Stimulated activated CD4-positive, alpha-beta T cell treated with anti-CD3 and anti-CD28 coated beads, Interleukin-1b, Interleukin-23, amount 100 ng/mL, for 1 hour (primary cell): ENCODE measurements at places on chromosomes 3 and 15.

GRCh38 chr15:95267481-95267880, 1036.1 kb downstream of the MCTP2 start:
- DNase-seq = no peak

GRCh38 chr3:83662381-83662960, 1296.3 kb upstream of the CADM2 start:
- no peak for DNase-seq

DNA sequence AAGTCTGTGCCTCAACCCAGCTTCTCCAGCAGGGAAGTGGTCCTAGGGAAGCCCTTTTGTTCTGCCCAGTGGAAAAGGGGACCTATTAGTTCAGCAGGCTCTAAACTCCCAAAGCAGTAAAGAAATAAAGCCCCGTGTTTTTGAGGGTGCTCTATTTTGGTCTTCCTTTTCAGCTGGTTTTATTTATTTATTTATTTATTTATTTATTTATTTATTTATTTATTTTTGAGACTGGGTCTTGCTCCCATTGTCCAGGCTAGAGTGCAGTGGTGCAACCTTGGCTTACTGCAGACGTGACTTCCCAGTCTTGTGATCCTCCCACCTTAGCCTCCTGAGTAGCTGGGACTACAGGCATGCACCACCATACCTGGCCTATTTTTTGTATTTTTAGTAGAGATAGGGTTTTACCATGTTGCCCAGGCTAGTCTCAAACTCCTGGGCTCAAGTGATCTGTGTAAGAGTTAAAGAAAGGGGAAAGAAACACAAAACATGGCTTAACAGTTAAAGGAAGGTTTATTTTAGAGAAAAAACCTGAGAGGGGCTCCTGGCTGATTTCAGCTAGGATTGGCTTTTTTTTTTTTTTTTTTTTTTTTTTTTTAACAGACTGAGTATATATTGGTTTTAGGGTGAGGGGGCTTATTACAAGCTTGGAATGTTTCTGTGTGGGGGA, 154.6 kb downstream of the CLSTN2 start:
- no peak for DNase-seq

DNA sequence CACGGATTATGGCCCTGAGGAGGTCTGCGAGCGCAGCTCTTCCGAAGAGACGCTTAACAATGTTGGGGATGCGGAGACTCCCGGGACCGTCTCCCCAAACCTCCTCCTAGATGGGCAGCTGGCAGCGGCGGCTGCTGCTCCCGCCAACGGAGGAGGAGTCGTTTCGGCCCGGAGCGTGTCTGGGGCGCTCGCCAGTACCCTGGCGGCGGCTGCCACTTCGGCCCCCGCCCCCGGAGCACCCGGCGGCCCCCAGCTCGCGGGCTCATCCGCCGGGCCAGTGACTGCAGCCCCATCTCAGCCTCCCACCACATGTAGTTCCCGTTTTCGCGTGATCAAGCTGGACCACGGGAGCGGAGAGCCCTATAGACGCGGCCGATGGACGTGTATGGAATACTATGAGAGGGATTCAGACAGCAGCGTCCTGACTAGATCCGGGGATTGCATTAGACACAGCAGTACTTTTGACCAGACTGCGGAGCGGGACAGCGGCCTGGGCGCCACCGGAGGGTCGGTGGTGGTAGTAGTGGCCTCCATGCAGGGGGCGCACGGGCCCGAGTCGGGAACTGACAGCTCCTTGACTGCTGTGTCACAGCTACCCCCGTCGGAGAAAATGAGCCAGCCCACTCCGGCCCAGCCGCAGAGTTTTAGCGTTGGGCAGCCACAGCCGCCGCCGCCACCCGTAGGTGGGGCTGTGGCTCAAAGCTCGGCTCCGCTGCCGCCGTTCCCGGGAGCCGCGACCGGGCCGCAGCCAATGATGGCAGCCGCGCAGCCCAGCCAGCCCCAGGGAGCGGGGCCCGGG, 1.6 kb downstream of the TSC22D2 start:
- DNase-seq = no peak

DNA sequence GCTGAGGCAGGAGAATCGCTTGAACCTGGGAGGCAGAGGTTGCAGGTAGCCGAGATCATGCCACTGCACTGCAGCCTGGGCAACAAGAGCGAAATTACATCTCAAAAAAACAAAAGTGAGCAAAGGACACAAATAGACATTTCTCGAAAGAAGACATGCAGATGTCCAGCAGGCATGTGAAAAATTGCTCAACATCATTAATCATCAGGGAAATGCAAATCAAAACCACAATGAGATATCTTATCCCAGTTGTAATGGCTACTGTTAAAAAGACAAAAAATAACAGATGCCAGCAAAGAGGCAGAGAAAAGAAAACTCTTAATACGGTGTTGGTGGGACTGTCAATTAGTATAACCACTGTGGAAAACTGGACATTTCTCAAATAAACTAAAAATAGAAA, 20.9 kb downstream of the ASB7 start:
- DNase-seq = no peak

DNA sequence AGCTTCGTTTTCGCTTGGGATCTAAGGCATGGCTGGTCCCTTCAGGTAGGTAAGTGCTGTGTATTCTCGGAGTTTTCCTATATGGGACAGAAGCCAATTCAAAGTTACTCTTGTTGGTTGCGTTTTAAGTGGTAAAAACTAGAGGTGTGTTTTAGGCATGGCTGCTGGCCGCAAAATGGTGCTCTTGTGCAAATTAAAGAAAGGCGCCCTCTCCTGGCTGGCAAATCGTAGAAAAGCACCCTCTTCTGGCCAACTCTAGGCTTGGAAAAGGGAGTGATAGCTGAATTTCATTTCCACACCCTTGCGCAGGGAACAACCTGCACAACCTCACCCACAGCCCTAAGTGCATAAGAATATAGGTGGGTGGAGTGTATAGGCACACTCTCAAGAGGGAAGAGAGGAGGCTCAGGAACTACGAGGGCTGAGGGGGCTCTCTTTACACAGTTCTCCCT, 23.5 kb downstream of the DRD3 start:
- DNase-seq = no peak

DNA sequence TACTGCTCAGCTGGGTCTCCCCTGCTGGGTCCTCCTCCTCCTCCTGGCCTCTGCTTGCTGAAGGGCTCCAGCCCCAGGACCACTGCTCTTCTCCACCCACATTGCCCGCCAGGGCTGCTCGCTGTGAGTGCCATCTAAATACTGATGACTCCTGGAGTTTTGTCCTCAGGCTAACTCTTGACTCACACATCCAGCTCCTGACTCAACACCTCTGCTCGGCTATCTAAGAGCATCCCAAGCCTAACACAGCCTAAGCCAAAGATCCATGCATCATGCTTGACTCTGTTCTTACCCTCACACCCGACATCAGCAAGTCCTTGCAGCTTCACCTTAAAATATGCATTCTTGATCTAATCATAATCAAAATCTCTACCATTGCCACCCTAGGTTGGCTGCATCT, 260.2 kb downstream of the KLF13 start:
- DNase-seq = no peak

- no peak for DNase-seq
Measured at GRCh38 chr15:98823012-98823458, 174.7 kb downstream of the IGF1R start.

- DNase-seq = no peak
Measured at GRCh38 chr3:189967254-189967865, 153.3 kb downstream of the P3H2 start.

GRCh38 chr3:48394391-48394790, 22.4 kb downstream of the FBXW12 start:
- no peak for DNase-seq

GRCh38 chr3:134308350-134308891, 57.8 kb upstream of the RYK start:
- peak; percentile 65 for DNase-seq

DNA sequence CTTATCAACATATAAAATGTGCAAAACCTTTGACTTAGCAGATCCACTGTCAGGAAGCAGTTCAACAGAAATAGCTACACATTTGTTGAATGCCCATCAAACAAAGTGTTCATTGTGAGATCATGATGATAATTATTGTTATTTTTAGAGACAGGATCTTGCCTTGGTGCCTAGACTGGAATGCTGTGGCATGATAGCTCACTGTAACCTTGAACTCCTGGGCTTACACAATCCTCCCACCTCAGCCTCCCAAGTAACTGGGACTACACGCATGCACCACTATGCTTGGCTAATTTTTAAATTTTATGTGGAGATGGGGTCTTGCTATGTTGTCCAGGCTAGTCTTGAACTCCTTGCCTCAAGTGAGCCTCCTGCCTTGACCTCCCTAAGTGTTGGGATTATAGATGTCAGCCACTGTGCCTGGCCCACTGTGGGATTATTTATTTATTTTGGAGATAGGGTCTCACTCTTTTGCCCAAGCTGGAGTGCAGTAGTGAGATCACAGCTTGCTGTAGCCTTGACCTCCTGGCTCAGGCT, 8.8 kb downstream of the MAP2K5 start:
- DNase-seq = no peak

DNA sequence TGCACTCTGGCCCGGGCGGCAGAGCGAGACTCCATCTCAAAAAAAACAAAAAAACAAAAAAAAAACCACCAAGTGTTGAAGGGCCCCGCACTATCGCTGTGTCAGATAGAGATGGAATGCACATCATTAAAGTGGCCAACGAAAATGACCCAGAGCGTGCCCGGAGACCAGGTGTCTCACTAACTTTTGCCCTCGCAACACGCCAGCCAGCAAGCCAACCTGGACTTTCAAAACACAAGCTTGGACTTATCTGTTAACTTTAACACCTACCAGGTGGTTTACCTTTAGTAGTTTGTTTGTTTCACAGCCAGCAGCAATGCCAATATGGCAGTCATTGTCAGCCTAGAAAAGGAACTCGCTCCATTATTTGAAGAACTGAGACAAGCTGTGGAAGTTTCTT, 28.6 kb downstream of the FAM174B start:
- no peak for DNase-seq

DNA sequence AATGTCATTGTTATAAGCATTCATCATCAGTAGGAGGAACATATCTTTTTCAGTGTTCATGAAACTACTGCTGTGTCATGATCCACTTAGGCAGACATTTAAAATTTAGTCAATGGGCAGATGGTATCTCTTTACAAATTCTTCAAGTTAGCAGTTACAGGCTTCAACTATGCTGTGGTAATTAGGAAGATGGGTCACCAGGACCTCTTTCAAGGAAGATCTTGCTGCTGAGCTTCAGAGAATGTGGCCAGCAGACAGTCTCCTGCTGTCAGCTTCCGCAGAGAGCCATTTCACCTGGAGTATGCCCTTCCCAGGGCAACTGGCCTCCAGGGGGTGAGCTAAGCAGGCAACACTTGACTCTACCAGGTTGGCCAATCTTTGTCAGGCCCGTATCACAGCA, 19.4 kb downstream of the IFT57 start:
- no peak for DNase-seq

GRCh38 chr3:15216501-15216900, 10.5 kb downstream of the CAPN7 start:
- no peak for DNase-seq

DNA sequence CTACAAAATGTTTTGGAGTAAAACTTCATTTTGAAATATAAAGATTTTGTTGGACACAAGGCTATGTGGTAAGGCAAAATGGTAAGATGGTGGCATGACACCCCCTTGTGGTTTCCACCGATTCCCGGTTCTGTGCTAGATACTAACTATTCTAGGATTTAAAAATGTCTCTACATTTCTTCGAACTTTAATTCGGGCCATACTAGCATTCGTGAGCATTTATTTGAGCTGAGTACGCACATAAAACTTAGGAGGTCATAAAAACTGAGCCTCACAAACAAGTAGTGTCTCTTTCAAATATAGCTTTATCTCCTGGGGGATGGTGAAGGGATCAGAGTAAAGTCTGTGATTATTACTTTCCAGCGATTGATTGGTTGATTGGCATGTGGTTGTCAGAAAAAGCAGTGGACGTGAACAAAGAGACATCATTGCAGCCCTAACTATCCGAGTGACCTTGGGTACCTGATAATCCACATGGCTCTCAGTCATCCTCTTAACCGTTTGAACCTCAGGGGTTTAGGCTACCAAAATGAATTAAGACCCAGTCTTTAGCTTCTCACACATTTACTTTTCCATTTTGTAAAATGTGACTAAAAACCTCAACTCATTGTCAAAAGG, 1.1 kb upstream of the ZNF639 start:
- DNase-seq = no peak

GRCh38 chr3:43104660-43105595, 951 bp downstream of the POMGNT2 start:
- no peak for DNase-seq

DNA sequence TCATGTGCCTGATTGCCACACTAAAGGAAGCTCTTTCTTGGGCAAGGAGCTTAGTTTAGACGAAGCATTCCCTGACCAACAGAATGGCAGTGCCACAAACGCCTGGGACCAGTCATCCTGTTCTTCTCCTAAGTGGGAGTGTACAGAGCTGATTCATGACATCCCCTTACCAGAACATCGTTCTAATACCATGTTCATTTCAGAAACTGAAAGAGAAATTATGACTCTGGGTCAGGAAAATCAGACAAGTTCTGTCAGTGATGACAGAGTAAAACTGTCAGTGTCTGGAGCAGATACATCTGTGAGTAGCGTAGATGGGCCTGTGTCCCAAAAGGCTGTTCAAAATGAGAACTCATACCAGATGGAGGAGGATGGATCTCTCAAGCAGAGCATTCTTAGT, 18.4 kb downstream of the SENP5 start:
- DNase-seq = no peak

GRCh38 chr15:70100474-70101341, 3.0 kb upstream of the TLE3 start:
- DNase-seq = no peak

- no peak for DNase-seq
Measured at GRCh38 chr3:184203526-184203925, 17.5 kb downstream of the ABCF3 start.

DNA sequence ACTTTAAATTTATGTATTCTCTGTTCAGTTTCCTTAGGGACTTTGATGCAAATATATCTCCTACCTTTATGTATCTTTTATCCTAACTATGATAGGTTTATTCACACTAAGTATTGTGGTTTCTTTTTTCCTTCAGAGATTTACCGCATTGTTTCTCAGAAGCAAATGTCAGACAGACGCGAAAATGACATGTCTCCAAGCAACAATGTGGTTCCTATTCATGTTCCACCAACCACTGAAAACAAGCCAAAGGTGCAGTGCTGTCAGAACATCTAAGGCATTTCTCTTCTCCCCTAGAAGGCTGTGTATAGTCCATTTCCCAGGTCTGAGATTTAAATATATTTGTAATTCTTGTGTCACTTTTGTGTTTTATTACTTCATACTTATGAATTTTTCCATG, 18.3 kb downstream of the RAB11A start:
- DNase-seq = no peak

GRCh38 chr3:100399341-100400071, 1.4 kb downstream of the TOMM70 start:
- DNase-seq = no peak

GRCh38 chr3:32359766-32360492, 31.7 kb upstream of the CMTM7 start:
- DNase-seq = no peak

GRCh38 chr15:85063088-85063487, 81.4 kb downstream of the PDE8A start:
- no peak for DNase-seq

DNA sequence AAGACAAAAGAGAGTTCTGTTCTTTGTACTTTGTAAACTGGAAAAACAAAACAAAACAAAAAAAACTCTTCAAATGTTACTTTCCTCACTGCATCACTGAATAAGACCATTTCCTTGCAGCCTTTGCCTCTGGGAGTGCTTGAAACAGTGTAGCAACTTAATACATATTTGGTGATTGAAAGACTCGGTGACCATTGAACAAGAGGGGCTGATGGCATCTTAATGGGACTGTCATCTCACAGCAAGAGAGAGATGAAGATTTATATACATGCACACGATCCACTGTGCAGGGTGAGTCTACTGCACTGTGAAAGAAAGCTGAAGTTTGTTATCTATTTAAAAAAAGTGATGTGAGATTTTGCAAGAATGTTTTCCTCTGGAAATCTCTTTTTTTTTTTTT, 111.9 kb upstream of the KLHL25 start:
- DNase-seq = no peak
